ENCODE measurements at places on chromosomes 4 and X. TPM values are rescaled to one million over a fixed set of nuclear protein-coding genes. Genes with fewer than 3 reads are reported as not detected.

- DNase-seq: no peak
Measured at GRCh38 chr4:101682946-101683345, 107.6 kb upstream of the BANK1 start.

- no peak for DNase-seq
Measured at GRCh38 chrX:3403748-3404147, 57.3 kb upstream of the MXRA5 start.

- no peak for DNase-seq
Measured at GRCh38 chrX:132737743-132738142, 220.7 kb downstream of the HS6ST2 start.

Gene MECP2
- total RNA-seq: 27.4 TPM

- peak; percentile 6 for DNase-seq
Measured at GRCh38 chr4:167196344-167197012, 37.8 kb downstream of the SPOCK3 start.

GRCh38 chrX:13689741-13690211 lies 848 bp downstream of the RAB9A start:
- DNase-seq: peak; percentile 63

Gene USP17L26
- not detected for total RNA-seq

Gene FOXP3
- total RNA-seq: not detected

Gene IDUA
- 21.7 TPM for total RNA-seq

- no peak for DNase-seq
Measured at GRCh38 chrX:17449866-17450265, 74.9 kb downstream of the NHS start.

Gene FRMPD3
- total RNA-seq: 0.16 TPM

GRCh38 chrX:84873176-84873575 lies 130.5 kb upstream of the APOOL start:
- DNase-seq: no peak

DNA sequence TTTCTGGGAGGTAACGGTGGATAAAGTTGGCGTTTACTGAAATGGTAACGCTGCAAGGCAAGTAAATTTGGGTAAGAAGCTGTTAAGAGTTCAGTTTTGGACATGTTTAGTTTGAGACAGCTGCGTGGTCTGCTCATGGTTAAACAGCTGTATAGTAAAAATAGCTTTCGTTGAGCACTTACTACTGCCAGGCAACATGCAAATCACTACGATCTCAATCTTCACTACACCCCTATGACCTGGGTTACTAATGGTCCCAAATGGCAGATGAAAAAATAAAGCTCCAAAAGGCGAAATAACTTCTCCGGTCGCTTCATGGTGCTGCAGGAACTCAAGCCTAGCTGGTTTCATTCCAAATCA lies 22.2 kb downstream of the FABP2 start:
- DNase-seq: no peak

DNA sequence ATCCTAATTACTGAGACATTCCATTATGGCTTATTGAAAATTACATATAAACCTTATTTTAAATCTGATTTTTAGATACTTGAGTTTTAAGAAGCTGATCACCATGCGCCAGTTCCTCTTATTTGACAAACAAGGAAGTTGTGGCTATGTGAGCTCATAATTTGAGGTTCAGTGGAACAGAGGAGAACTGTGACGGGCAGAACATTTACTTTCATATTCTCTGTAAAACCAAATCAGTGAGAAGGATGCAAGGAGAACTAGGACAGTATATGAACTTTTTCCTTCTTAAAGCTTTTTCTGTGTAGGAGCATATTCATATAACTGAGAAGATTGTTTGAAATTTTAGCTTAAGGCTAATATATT lies 25.3 kb downstream of the STIM2 start:
- no peak for DNase-seq

- no peak for DNase-seq
Measured at GRCh38 chr4:17329046-17329445, 182.8 kb downstream of the QDPR start.

DNA sequence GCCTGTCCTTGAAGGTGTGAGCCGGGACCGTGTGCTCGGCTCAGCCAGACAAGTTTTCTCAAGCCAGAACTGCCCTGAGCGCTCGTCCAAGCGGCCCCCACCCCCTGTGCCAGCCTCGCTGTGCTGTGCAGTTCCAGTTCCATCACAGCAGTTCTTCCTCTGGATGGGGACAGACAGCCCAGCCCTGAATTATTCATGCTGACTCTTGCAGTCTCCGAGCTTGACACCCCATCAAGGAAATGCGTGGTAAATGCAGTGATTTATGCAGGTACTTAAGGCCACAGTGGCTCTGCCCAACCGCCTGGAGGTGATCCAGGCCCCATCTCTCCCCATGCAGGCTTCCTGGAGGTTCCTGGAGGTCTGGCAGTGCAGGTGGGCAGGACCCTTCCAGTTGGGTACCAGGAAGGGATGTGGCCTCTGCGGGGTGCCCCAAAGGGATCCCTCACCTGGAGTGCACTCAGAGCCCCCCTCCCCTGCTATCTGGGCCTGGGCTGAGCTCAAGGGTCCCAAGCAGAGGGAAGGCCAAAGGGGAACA lies 44.8 kb upstream of the HMX1 start:
- DNase-seq: no peak

DNA sequence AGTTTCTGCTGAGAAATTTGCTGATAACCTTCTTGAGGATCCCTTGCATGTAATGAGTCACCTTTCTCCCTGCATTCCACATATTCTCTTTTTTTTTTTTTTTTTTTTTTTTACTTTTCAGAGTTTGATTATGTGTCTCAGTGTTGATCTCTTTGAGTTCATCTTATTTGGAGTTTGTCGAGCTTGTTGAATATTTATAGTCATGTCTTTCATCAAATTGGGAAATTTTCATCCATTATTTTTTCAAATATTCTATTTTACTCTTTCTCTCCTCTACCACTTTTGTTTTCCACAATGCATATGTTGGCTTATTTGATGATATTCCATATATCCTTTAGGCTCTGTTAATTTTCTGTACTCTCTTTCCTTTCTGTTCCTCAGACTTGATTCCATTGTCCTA lies 136.1 kb downstream of the MAD2L1 start:
- DNase-seq: peak; percentile 14

- DNase-seq: no peak
Measured at GRCh38 chr4:53234111-53234510, 131.8 kb downstream of the SCFD2 start.

Gene PWWP3B
- 8.1 TPM for total RNA-seq

Gene TLR10
- total RNA-seq: not detected

GRCh38 chrX:18016941-18017340 lies 155.8 kb upstream of the RAI2 start:
- DNase-seq: no peak

- peak; percentile 32 for DNase-seq
Measured at GRCh38 chr4:173346074-173346473, 11.9 kb upstream of the HMGB2 start.

- DNase-seq: no peak
Measured at GRCh38 chrX:3648084-3648483, 65.4 kb downstream of the PRKX start.

Gene YY2
- total RNA-seq: 0.16 TPM

Gene PARM1
- total RNA-seq: 0.63 TPM

DNA sequence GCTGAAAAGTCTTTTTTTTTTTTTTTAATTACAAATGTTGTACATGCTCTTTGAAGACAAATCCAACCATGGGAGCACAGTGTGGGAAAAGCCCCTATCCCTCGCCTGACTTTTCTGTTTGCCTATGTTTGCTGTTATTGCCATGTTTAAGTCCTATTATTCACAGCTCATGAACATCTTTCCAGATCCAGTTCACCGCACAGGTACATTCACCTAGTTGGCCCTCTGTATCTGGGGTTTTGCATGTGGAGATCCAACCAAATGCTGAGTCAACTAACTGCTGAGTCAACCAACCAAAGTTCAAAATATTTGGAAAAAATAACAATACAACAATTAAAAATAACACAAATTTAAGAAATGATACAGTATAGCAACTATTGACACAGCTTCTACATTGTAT lies 100.1 kb upstream of the CLNK start:
- no peak for DNase-seq

DNA sequence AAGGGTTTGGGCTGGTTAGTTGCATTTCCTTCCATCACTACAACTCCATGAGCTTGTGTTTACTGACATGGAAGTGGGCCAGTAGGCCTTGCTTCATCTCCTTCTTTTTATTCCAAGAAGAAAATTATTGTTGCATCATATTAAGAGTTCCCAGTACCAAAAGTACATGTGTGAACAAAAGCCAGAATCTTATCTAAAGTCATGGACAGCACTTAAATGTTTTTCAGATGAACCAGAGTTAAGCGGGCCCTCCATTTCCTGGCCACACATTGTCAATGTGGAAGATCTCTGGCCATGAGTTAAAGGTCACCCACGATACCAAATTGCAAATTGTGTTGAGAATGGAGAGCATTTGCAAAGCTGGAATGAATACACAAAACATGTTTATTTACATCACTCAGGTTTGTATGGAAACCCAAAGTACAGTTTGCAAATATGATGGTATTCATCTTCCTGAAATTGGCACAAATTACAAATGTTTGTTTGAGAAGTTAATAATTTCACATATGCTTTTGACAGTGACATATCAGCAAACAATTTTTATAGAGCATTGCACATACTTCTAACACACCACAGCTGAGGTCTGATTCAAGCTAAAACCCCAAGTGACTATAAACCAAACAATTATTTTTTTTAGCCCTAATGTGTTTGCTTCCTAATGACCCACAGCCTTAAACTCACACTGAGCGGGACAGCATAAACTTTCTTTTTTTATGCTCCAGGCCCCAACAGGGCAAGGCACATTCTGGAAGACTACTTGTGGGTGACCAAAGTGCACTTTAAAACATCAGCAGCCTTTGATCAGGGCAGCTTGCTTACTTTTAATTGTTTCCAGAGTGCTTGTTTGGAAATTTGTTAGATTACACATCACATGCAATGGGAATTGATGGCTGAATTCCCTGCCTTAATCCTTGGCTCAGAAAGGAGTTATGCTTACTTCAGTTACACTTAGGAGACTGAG lies 502.9 kb upstream of the SLIT2 start:
- DNase-seq: peak; percentile 98

- DNase-seq: no peak
Measured at GRCh38 chr4:53150631-53151488, 215.0 kb downstream of the SCFD2 start.

DNA sequence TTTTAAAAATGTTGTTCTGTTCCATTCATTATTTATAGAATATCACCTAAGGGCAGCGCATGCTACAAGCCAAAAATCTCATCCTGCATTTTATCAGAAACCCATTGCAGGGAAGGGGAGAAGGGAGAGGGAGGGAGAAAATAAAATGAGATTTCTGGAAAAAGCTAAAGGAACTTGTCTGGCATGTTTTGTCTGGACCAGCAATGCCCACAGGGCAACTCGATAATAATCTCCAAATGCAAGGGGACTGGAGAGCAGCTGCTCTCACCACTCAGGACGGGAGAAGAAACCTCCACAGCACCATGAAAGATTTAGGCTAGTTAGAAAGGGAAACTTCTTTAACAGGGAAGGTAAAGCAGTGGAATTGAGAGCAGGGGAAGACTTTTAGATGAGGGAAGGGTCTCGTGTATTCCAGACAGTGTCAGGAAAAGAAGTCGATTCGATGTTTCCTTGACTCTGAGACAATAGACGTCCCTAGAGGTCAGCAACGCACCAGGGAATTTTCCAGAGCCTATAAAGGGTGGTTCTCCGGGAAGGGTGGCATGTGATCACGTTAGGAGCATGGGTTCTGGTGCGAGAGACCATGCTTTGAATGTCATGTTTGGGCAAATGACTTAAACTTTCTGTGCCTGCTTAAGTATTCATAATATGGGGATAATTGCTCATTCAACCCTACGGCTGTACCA lies 132.2 kb upstream of the NDP start:
- DNase-seq: no peak

DNA sequence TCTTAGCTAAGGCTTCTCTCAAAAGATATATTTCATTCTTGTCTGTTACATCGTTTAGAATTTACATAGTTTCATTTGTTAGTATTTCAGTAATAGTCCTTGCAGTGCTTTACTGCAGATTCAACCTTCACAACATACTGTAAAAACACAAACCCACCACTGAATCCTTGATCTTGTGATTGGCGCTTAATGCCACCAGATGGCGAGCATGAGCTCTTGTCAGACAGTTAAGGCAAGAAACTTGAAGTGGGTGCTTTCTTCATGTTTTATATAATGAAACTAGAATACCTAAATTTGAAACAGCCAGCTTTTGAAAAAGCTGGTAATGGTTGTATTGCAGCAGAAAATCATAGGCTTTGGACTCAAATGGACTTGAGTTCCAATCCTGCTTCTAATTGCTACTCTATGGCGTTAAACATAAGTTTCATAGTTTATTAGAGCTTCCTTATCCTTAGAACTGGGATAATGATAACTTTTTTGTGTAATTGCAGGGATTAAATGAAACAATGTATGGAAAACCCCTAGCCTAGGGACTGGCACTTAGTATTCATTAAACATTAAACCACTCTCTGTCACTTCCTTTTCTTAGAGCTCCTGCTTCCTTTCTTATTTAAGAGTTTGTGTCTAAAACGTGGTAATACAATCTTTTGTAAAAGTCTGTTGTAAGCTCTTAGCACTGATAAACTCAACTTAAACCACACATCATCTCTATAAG lies 95.1 kb downstream of the USP9X start:
- peak; percentile 75 for DNase-seq

Gene HGFAC
- total RNA-seq: not detected

Gene UVSSA
- total RNA-seq: 32.2 TPM

Gene MAGED4
- total RNA-seq: 14.7 TPM
